ENCODE measurements at places on chromosomes 5 and 9.

- no peak for DNase-seq
These were observed 141.9 kb upstream of the EFNA5 start for GRCh38 chr5:107812570-107813141.

GRCh38 chr5:1431021-1431811 is 14.0 kb downstream of the SLC6A3 start:
- peak; percentile 62 for DNase-seq

- DNase-seq = no peak
These were observed 2.2 kb downstream of the ZNF366 start for GRCh38 chr5:72505016-72505415.

DNA sequence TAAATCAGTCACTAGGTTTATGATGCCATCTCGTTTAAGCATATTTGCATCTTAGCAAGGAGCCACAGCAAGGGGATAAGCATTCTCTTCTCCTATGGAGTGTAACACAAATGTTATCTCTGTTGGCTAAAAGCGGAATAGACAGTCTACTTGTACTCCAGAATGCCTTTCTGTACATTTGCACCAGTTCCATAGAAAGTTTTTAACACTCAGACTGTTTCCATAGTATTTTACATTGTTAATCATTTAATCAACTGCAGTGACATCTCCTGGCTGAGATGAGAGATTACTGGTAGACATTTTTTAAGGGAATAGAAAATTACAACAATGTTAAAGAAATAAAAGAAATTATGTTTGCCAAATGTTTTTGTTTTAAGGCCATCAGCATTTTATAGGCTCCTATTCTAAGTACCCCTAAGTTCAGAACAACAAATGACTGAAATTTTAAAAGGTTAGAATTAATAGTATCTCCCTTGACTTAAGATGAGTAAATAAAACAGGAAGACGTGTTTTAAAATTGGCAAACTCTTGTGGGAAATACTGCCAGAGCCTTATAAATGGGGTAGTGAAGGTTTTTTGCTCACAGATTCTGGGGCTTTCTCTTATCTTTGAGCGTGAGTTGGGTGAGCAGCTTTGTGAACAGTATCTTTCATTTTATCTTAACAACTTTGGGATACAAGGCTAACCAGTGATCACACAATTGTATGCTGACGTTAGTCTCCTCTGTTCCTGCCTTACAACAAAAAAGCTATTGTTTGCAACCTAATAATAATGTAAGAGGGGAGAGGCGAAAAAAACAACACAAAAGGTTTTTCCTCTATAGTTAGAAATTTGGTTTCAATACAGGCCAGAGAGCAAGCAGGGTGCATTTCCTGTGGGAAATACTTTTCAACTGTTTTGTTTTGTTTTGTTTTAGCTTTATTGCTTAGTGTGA is 294.3 kb downstream of the FBXL7 start:
- no peak for DNase-seq

DNA sequence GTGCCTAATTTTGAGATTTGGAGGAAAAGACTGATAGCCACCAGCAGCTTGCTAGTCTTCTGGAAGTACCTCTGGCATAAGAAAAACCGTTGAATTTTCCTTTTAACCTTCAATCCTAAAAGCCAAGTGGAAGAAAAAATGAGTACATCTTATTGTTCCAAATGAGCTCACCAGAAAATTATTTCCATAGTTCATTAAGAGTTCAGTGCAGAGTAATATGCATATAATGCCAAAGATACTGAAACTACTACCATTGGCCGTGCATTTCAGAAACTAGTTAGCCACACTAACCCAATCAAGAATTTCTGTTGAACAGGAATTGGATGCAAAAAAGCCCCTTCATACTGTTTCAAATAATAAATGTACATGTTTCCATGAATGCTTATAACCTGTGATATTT is 607.9 kb downstream of the KCTD16 start:
- no peak for DNase-seq
